ENCODE measurements at places on chromosomes 7 and 10.

DNA sequence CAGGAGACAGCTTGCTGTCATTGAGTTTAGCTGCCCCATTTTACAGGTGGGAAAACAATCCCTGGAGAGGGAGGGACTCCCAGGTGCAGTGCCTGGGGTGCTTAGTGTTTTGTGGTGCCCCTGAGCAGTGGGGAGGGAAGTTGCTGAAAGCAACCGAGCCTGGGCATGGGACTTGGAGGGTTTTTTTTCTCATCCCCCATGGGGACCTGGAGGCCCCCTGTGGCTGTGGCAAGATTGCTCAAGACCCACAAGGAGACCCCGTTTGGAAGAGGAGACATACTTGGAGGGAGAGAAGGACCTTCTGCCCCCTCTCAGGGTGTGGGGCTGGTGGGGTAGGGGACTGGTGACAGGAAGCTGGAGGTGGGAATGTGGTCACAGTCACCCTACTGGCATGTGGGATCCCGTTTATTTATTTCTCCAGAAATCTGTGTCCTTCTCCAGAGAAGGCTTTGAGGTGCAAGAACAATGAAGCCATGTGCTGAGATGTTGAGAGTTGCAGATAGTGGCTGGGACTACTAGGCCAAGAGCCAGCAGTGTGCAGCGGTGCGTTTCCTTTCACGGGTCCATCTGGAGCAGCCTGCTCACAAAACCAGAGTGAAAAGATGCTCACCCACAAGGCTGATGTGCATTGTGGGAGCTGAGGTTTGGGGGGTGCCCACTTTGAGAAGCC, 21.5 kb downstream of the ZMIZ1 start:
- DNase-seq: no peak

DNA sequence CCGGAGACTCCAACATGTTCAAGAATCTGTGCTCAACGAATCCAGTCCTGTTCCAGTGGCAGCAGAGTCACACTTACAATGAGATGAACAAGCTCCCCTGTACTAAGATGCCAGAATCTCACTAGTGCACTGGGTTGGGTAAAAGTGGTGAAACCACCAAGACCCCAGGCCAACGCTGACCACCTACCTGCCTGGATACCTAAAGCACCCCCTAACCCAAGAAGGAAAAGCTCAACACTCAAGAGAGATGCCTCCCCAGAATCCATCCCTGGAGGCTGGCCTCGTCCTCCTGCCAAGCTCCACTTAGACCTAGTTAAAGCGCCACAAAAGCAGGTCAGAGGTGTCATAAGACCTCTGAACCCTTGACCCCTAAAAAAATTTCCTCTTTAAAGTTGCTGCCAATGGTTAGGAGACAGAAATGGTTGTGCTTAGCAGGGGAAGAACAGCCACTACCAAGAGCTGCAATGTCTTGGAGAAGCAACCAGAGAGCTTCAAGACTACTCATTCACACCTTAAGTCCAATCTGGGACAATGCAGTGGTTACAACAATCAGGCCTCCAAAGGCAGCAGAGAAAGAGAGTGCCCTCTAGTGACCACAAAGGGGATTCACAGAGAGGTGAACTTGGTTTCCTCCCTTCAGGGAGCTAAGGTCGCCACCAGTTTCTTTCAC, 94.6 kb upstream of the MACROH2A2 start:
- peak; percentile 45 for DNase-seq

- no peak for DNase-seq
Observed at GRCh38 chr7:15370441-15370840, 191.4 kb downstream of the AGMO start.

GRCh38 chr7:131774419-131775220, 218.2 kb upstream of the PODXL start:
- no peak for DNase-seq

GRCh38 chr7:82396343-82396742, 47.2 kb downstream of the CACNA2D1 start:
- DNase-seq: no peak

GRCh38 chr10:97612386-97612785, 20.9 kb downstream of the MORN4 start:
- DNase-seq: no peak
